Activated CD8-positive, alpha-beta T cell treated with anti-CD3 and anti-CD28 coated beads for 36 hours (primary cell): ENCODE measurements at places on chromosomes 7 and 10.

DNA sequence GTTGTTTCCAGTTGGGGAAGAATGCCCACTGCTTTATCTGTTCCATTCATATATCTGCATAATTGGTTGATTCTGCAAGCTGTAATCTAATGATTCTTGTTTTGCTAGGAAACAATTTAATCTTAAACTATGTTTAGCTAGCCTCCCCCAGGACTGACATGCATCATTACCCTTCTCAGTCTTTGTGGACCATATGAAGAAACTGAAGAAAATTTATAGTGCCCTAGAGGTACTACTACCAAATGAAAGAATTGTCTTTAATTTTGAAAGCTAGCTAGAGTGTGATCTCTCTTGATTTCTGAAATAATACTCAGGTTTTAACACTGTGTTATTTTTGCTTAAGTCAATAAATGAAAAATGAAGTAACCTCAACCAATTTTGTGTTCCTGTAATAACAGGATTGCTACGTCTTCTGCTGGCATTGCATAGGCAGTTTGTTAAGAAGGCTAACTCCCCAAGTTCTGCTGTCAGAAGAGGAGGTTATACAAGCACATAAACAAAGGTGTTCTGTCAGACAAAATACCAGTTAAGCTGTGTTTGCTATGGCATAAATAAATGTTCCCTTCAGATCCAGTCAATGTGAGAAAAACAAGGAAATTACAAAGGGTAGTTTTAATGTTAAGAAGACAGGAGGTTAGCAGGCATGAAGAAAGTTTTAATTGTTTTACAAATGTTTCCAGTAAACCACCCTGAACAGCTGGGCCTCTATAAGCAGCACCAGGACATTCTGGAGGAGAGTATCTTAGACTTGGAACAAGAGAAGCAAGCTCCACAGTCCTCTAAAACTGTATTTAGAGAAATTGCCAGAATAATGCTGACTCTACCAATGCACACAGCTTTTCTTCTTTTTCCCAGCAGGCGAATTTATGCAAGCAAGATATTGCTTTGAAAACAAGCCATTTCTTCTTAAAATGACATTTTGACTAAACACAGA lies 90.3 kb upstream of the CTTNBP2 start:
- no peak for DNase-seq

DNA sequence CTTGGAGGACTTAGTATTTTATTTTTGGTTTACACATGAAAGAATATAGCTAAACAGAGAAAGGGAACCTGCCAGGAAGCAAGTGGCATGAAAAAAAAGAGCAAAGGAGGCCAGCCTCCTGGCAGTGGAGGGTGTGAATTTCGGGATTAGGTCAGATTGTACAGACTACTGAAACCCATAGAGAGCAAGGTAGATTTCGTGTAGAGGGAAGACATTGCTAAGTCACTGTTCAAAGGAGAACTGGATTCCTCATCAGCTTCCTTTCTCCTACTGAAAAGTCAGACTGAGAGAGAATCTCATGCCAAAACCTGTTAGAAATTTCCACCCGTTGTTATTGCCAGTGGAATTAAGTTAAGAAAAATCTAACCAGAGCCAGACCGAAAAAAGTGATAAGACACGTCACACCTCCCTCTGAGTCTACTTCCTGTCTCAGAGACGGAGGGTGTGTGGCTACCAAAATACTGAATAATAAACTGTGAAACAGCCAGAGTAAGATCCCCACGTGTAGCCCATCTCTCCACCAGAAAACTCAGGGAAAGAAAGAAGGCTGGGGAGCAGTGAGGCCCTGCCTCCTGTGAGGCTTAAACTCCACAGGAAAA lies 118.8 kb downstream of the SKIDA1 start:
- DNase-seq: peak; percentile 13

- no peak for DNase-seq
Measured at GRCh38 chr7:30906014-30906413, 5.6 kb upstream of the AQP1 start.

DNA sequence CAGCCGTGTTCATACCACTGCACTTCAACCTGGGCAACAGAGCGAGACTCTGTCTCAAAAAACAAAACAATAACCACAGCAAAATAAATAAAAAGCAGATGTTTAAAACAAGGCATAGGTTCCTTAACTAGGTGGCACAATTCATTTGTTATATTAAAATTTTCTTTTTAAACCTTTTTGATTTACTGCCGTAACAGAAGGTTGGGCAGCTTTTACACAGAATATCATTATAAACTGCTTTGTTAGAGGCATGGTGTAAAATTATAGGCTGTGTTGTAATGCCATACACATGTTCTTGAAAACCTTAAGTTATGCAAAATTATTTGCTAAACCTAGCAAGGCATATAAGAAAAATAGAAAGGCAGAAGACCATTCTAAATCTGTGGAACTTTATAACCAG lies 84.4 kb downstream of the MKLN1 start:
- no peak for DNase-seq
